ENCODE measurements at places on chromosomes 13 and 19. TPM values are rescaled to one million over a fixed set of nuclear protein-coding genes. Genes with fewer than 3 reads are reported as not detected.
A peak's percentile ranks its signal among the peaks of the same experiment; 100 is the strongest.

DNA sequence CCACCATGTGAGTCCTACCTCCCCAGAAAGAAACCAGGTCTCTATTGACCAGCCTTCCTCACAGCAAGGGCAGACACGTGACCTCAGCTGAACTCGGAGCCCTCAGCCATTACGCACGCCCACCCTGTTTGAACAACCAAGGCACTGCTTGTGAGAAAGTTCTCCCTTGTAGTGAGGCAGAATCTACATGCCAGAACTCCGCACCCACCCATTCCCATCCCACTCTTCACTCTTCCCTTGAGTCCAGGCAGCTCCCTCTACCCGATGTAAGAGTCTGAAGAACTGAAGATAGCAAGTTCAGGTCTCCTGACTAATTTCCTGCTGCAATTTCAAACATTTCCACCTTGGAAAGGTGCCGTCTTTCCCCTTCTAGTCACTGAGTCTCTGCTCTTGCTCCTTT is 6.4 kb downstream of the NOVA2 start:
- H3K4me1 ChIP-seq = peaks cover 12% of the 10 kb centered on the region
- H3K27me3 ChIP-seq = peaks cover 68% of the 10 kb centered on the region
- no peak overlapping the region for H3K4me3 ChIP-seq
- no peak for DNase-seq
- H3K36me3 ChIP-seq = peaks cover 1% of the 10 kb centered on the region

Gene CBY2
- 0.32 TPM for total RNA-seq

DNA sequence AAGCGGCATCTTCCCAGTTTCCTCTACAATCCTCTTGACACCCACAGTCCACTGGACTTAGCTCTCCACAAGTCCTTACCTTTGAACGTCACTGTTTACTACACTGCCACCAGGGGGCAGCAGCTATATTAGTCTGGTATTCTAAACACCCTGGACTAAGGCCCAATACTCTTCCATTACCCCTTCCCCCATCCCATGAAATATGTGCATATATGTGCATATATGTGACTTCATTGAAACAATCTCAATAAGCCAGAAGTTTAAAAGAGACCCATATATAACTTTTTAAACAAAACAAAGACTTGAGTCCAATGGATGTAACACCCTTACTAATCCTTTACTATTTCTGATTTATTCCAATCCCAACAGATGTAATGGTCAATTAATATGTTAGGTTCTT is 15.5 kb downstream of the GGACT start:
- peak; percentile 77 for DNase-seq
- H3K36me3 ChIP-seq = no peaks in the 10 kb centered on the region
- H3K4me3 ChIP-seq = no peak overlapping the region
- H3K27me3 ChIP-seq = no peaks in the 10 kb centered on the region
- H3K4me1 ChIP-seq = peaks cover 22% of the 10 kb centered on the region
- H3K27ac ChIP-seq = no peak overlapping the region

Gene TYROBP
- 1.3 TPM for total RNA-seq

GRCh38 chr19:16144216-16144581 is 714 bp downstream of the HSH2D start:
- peaks cover 10% of the 10 kb centered on the region for H3K36me3 ChIP-seq
- H3K27me3 ChIP-seq = no peaks in the 10 kb centered on the region
- no peak for DNase-seq
- peak overlapping the region; percentile 91 for H3K27ac ChIP-seq
- H3K4me1 ChIP-seq = peaks cover 39% of the 10 kb centered on the region

DNA sequence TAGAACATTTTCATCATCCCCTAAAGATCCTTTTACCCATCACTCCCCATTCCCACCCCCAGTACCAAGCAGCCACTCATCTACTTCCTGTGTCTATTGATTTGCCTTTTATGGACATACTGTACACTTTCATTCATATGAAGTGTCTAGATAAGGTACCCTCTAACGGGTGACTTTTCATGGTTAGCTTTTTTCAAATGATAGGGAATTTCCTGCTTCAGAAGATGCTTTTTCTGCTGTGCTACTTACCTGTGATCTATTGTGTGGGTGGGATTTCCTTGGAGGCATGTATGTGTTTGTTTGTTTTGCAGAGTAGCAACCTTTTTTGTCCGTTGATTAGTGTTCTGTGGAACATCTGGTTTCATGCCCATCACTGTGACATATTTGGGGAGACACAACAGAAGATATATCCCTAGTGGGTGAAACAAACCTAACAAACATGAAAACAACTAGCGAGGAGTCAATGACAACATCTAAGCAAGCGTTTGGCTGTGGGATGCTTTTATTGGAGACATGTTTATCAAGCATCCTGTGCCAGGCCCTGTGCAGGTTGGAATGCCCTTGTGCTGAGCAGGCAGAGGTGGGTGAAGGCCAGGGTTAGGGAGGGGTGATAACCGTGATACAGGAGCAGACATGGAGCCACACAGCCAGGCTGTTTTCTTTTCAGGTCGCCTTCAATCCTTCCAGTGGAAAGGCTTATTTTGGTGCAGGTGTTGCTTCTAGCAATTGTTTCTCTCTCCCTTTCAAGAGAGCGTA is 17.6 kb downstream of the SPINT2 start:
- no peak for DNase-seq
- H3K27ac ChIP-seq = peak overlapping the region; percentile 43
- H3K4me3 ChIP-seq = peak overlapping the region; percentile 18
- H3K27me3 ChIP-seq = no peaks in the 10 kb centered on the region
- peaks cover 23% of the 10 kb centered on the region for H3K4me1 ChIP-seq

- no peak for DNase-seq
- no peaks in the 10 kb centered on the region for H3K36me3 ChIP-seq
- H3K27ac ChIP-seq = no peak overlapping the region
- no peaks in the 10 kb centered on the region for H3K27me3 ChIP-seq
These were observed 933.9 kb downstream of the DIAPH3 start for GRCh38 chr13:59229861-59230260.

DNA sequence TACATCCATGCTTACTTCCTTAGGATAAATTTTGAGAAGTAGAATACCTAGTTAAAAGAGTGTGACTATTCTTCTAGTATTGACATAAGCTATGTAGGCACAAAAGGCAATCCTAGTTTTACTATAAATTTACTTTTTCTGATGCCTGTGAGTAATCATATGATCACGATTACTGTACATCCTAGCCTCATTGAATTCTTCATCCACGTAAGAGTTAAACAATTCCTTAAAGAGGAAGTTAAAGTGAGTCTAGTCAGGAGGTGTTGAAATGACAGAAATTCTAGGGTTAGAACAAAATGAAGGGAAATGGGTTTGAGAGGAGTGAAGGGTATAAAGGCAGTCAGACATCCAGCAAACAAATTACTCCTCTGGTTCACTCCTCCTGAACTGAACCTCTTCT is at the start of gene ACOD1:
ACOD1 (plus strand) TSS at position 363 of the 400 bp plus-strand sequence. CDS start 48 bp downstream, outside the sequence.
- peaks cover 9% of the 10 kb centered on the region for H3K27me3 ChIP-seq
- no peaks in the 10 kb centered on the region for H3K4me1 ChIP-seq
- no peak within 1 kb of the TSS for H3K27ac ChIP-seq

GRCh38 chr13:29511980-29512379 is 83.5 kb downstream of the SLC7A1 start:
- H3K4me3 ChIP-seq = no peak overlapping the region
- peaks cover 14% of the 10 kb centered on the region for H3K4me1 ChIP-seq
- peaks cover 12% of the 10 kb centered on the region for H3K36me3 ChIP-seq
- no peaks in the 10 kb centered on the region for H3K27me3 ChIP-seq
- H3K27ac ChIP-seq = peak overlapping the region; percentile 54
- no peak for DNase-seq

DNA sequence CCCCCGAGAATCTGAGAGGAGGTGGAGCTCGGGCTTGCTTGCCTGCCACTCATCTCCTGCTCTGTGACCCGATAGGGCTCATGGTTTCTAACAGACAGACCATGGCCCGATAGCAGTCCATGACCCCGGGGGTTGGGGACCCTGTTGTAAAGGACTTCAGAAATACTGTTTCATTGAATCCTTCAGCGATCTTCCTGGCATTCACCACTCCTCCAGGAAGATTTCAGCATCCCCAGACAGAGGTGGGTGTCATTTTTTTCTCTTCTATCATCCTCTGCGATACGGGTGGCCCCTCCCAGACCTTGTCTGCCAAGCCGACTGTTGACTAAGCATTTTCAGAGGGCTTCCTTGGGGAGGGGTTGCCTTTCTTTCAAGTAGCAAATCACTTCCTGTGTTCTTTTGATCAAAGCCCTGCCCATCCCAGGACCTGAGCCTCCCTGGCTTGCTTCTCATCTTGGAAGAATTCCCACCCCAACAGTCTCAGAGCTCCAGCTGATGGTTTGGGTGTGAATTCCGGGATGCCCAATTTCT is 1.7 kb downstream of the MYO1F start:
- peaks cover 66% of the 10 kb centered on the region for H3K4me1 ChIP-seq
- peak overlapping the region; percentile 89 for H3K4me3 ChIP-seq
- peaks cover 6% of the 10 kb centered on the region for H3K27me3 ChIP-seq
- peak; percentile 51 for DNase-seq
- H3K27ac ChIP-seq = peak overlapping the region; percentile 60

All from activated T-cell treated with anti-CD3 and anti-CD28 coated beads, Interleukin-2, amount 50 U/mL, for 72 hours (primary cell).